ENCODE measurements at places on chromosomes 12 and 14. TPM values are rescaled to one million over a fixed set of nuclear protein-coding genes. Genes with fewer than 3 reads are reported as not detected.

Gene ADAMTS20
- not detected for total RNA-seq

Gene PLEKHD1
- total RNA-seq = not detected

Gene RASSF9
- total RNA-seq = 0.58 TPM

Gene RAB15
- total RNA-seq = 20.3 TPM

Gene ACSM4
- not detected for total RNA-seq

- peaks cover 14% of the 10 kb centered on the region for H3K4me1 ChIP-seq
- peak; percentile 49 for DNase-seq
- no peaks in the 10 kb centered on the region for H3K27me3 ChIP-seq
- no peak overlapping the region for H3K4me3 ChIP-seq
These were observed 34.8 kb downstream of the HIGD1C start for GRCh38 chr12:50986966-50987737.

DNA sequence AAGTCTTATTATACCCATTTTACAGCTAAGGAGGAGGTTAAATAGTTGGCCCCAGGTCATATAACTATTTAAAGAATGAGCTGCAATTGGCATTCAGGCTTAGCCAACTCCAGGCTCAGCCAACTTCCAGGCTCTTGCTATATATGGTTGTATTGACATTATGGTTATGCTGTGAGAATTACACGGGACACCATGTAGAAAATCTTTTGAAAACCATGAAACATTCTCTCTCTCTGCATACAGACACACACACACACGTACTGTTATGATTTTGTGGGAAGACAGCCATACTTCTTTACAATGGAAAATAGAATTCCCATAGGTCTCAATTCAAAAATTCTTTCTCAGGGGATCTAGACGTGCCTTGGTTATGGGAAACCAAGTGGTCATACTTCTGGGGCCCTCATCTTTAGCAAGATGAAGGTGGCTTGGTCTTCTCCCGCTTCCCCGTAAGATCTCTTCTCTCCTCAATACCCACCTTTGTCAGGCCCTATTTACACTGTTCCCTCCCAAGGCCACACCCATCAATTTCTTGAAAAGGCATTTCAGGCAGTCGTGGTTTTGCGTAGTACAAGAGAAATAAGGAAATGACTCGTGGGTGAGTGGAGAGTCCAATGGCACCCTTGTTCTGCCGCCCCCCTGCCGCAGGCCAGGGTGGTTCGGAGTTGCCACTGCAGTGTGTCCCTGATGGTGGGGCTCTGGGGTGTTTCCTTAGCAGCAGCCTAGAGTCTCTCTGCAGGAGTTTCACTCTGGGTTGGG lies 10.0 kb upstream of the GPRC5A start:
- H3K27me3 ChIP-seq = no peaks in the 10 kb centered on the region
- H3K27ac ChIP-seq = no peak overlapping the region
- no peaks in the 10 kb centered on the region for H3K36me3 ChIP-seq
- DNase-seq = peak; percentile 72

DNA sequence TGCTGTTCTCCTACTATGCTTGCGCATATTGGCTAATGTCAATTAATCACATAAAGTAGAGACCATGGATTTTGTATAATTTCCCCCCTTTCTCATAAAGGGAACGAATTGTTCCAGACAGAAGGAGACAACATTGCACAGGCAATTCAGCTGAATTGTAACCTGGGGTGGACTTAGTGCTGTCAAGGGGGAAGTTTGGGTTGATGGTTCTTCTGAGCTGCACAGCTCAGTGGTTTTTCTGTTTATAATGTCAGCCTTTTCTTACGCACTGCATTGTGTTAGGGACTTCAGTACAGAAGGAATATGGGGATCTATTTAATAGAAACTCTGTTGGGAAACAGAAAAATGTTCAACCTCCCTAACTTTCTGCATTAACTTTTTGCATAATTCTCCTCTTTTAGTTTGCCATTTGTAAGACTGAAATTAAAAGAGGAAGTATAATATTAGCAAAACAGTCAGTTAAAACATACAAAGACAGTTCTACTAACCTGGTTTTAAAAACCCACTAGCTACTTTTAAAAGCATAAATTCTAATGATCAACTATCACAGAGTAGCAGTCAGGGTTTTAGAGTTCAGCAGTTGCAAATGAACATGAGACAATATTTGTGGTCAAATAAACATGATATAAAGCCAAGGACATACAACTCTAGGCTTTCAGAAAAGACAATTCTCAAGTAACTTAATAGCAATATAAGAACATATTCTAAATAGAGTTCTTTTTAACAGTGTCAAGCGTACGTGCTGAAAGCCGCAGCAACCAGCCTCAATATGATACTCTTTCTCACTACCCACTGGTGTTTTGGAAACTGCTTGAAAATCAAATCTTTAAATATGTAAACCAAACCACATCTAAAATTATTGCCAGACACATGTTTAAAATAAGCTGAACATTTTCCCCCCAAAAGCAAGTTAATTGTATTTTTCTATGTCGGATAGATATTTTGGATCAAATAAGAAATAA lies 393.0 kb downstream of the FSCB start:
- H3K4me3 ChIP-seq = no peak overlapping the region
- H3K27ac ChIP-seq = no peak overlapping the region
- H3K27me3 ChIP-seq = no peaks in the 10 kb centered on the region

- no peaks in the 10 kb centered on the region for H3K36me3 ChIP-seq
- no peaks in the 10 kb centered on the region for H3K27me3 ChIP-seq
- no peak overlapping the region for H3K4me3 ChIP-seq
- DNase-seq = no peak
These were observed 21.6 kb downstream of the TMTC2 start for GRCh38 chr12:82708061-82708879.

DNA sequence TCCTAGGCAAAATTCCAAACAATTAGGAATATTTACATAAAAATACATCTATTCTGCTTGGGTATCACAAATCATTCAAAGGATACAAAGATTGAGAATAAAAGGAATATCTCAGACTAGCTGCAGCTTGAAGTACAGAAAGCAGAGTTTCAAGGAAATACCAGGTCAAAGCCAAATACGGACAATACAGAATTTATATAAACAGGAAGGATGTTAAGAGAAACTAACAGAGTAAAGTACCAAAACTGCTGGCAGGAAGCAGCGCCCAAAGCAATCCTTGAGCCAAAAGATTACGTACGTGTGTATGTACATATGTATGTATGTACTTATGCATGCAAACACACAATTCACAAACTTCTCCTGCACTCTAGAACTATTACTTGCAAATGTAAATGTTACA lies 86.6 kb downstream of the PPP1R12A start:
- H3K36me3 ChIP-seq = peaks cover 19% of the 10 kb centered on the region
- peaks cover 33% of the 10 kb centered on the region for H3K4me1 ChIP-seq
- H3K27me3 ChIP-seq = no peaks in the 10 kb centered on the region

DNA sequence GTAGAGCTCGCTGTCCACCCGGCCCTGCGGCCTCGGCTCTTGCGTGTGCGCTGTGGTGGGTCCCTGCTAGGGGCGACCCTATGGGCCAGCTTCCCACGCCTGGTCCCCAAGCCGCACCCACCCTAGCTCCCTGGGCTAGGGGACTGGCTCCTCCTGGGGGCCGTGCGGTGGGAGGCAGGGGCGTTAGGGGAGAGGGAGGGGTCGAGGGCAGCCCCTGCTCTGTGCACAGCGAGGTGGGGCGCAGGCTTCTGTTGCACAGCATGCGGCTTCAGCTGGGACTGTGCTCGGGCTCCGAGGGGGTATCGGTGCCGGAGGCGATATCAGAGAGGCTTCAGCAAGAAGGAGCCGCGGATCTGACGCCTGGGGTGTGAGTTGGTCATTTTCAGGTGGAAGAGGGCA lies 86.1 kb downstream of the ALG10 start:
- no peaks in the 10 kb centered on the region for H3K4me1 ChIP-seq
- DNase-seq = no peak
- H3K36me3 ChIP-seq = no peaks in the 10 kb centered on the region
- H3K27me3 ChIP-seq = peaks cover 44% of the 10 kb centered on the region
- H3K27ac ChIP-seq = no peak overlapping the region

GRCh38 chr12:12791756-12792369 lies 6.4 kb downstream of the APOLD1 start:
- H3K27me3 ChIP-seq = no peaks in the 10 kb centered on the region
- peak overlapping the region; percentile 12 for H3K27ac ChIP-seq
- H3K36me3 ChIP-seq = no peaks in the 10 kb centered on the region
- peak; percentile 65 for DNase-seq
- H3K4me3 ChIP-seq = peak overlapping the region; percentile 19
- peaks cover 18% of the 10 kb centered on the region for H3K4me1 ChIP-seq

GRCh38 chr12:68267892-68268396 lies 14.5 kb upstream of the IL22 start:
- no peaks in the 10 kb centered on the region for H3K27me3 ChIP-seq
- no peak overlapping the region for H3K27ac ChIP-seq
- no peaks in the 10 kb centered on the region for H3K4me1 ChIP-seq
- H3K36me3 ChIP-seq = no peaks in the 10 kb centered on the region
- DNase-seq = no peak

DNA sequence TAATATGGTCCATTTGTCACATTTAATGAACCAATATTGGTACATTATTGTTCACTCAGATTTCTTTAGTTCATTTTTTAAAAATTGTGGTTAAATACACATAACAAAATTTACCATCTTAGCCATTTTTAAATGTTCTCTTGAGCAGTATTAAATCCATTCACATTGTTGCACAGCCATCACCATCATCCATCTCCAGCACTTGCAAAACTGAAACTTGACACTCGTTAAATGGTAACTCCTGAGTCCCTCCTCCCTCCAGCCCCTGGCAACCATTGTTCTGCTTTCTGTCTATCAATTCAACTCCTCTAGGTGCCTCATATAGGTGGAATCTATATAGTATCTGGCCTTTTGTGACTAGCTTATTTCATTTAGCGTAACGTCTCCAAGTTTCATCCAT lies 86.4 kb downstream of the ACACB start:
- no peak overlapping the region for H3K4me3 ChIP-seq
- no peak for DNase-seq
- H3K4me1 ChIP-seq = no peaks in the 10 kb centered on the region
- peaks cover 99% of the 10 kb centered on the region for H3K36me3 ChIP-seq
- H3K27me3 ChIP-seq = no peaks in the 10 kb centered on the region
- H3K27ac ChIP-seq = no peak overlapping the region

Measured in stomach (tissue), 19 donors.